LHCN-M2 (cell line): ENCODE measurements at places on chromosomes 11 and 22. TPM values are rescaled to one million over a fixed set of nuclear protein-coding genes. Genes with fewer than 3 reads are reported as not detected.

DNA sequence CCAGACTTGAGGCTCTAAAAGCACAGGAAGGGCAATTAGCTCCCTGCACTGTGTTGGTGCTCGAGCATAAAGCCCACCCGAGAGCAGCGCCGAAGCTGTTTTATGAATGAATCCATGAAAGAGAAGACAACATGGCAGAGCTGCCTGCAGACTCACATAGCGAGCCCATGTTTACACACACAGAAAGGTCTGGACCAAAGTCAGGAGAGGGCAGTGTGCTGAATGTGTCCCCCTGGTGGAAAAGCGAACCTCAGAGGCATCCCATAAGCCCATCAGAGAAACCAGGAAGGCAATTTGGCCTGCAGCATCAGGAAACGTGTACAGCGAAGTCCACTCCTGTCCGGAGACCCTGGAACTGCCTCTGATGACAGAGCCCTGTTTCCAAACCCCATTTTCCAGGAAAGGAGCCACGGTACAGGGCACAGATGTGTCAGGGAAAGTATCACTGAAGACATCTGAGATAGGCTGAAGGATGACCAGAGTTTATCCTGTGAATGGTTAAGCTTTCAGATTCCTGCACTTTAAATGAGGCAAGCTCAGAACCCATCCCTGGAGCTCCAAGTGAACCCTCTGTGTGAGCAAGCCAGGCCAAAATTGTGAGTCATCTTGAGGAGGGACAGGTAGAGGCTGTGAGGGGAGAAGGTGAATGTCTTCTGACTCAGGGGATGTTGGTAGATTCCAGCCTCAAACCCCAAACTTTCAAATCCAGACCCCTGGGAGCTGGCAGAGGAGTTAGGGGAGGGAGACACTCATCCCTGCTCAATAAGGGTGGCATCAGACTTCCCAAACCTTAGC lies 36.9 kb downstream of the CHRDL2 start:
- DNase-seq = no peak

DNA sequence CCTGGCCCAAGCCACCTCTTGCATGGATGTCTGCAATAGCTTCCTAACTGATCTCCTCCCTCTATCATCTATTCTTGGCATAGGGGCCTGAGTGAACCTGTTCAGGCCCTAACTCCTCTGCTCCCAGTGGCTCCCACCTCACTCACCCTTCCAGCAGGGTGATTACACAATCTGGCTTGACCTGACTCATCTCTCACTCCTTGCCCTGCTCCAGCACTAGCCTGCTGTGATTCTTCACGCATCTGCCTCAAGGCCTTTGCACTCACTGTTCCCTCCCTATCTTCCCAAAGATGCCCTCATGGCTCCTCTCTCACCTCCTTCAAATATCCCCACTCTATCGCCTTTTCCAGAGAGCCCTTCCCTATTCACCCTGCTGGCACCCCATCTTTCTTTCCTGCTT lies 10.5 kb downstream of the SCN4B start:
- DNase-seq = no peak

The UCP3 gene
- 0.71 and 1.1 TPM in 2 replicates for total RNA-seq

The OR51E2 gene
- total RNA-seq = not detected in 2 replicates

The GPR83 gene
- total RNA-seq = not detected in 2 replicates

DNA sequence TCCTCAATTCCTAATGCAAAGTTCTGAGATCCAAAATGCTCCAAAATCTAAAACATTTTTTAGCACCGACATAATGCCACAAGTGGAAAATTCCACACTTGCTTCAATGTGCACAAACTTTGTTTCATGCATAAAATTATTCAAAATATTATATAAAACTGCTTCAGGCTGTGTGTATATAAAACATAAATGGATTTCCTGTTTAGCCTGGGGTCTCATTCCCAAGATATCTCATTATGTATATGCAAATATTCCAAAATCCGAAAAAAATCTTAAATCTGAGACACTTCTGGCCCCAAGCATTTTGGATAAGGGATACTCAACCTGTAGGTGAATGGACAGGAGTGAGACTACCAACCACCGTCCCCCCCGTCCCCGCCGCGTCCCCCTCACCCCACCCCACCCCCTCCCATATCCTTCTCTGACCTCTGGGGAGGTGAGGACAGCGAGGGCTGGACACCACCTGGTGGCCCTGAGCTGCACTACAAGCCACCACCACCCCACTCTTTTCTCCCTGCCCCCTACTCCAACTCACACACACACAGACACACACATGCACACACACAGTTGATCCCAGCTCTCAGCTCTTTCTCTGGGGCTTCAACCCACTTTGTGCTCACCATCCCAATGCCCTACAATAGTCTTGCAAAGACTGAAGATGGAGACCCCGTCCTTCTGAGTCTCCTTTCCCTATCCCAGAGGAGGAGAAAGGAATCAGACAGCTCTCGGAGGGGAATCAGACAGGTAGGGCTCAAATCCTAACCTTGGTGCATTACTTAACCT lies 101.0 kb downstream of the PDE2A start:
- peak; percentile 29 for DNase-seq

DNA sequence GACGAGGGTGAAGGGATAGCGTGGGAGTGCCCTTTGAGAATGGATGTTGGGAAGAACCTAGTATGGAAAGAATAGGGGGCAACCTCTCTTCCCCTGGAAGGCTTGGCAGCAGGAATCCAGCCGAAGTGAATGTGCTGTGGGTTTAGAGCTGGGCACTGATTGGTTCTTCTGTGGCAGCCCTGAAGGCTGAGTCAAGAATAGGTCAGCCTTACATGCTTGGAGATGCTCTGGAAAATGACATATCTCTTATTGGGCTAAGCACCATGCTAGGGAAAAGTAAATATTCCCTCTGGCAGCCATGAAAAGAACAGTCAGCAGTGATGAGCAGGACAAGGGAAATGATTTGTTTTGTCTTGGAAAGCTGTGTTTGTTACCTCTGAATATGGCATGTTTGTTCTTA lies 149.5 kb downstream of the COMMD9 start:
- peak; percentile 26 for DNase-seq

DNA sequence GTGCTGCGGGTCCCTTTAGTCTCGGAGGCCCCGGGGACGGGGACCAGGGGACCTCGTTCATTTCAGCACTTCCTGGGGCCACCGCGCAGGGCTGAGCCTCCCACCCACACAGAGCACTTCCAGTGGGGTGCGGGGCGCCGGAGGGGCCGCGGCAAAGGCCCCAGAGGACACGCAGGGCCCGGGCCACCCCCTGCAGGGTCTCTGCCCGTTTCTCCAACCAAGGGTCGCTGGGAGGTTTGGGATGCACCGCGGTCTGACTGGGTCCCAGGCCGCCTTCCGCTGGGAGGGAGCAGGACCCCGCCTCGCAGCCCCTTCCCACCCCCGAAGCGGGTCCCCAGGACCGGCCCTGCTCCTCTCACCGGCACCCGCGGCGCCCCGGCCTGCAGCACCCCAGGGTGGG lies 37.5 kb downstream of the TOLLIP start:
- no peak for DNase-seq

The ADORA2A gene
- total RNA-seq = 0.06 and 0.92 TPM in 2 replicates

The SLC6A5 gene
- total RNA-seq = not detected in 2 replicates

- no peak for DNase-seq
These were observed 1.5 kb upstream of the CCKBR start for GRCh38 chr11:6258141-6258540.

The CERK gene
- total RNA-seq = 70.0 and 82.8 TPM in 2 replicates

The TLCD5 gene
- total RNA-seq = 5.5 and 10.0 TPM in 2 replicates

GRCh38 chr11:8293171-8293570 lies 29.5 kb upstream of the LMO1 start:
- DNase-seq = no peak

GRCh38 chr11:61254403-61255025 lies 13.5 kb downstream of the PGA5 start:
- peak; percentile 56 for DNase-seq

- no peak for DNase-seq
These were observed 6.3 kb upstream of the SYCE3 start for GRCh38 chr22:50569041-50569459.

DNA sequence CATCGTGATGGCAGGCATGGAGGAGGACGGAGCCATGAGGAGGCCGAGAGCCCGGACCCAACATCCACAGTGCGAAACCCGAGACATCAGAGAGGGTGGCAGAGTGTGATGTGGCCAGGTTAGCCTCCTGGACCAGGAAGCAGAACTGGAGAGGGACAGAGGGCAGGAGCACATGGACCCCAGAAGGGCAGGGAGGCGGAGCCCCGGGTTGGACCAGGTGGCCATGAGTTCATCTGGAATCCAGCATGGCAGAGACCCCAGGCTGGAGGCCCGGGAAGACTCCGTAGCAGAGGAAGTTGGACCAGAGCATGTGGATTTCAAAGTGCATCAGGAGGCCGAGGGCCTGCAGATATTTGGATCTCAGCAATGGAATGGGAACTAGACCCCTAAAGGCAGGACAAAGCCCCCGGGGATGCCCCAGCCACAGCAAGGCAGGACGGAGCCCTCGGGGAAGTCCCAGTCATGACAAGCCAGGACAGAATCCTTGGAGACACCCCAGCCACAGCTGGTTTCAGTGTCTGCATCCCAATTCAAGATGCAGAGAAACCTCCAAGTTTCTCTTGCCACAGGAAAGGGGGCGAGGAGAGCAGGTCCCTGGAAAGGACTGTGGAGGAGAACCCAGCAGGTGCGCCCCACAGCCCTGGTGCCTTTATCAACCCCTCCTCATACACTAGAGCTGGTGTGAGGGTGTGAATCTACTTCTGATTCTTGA lies 1393.4 kb downstream of the BRD1 start:
- DNase-seq = no peak

- peak; percentile 80 for DNase-seq
These were observed 36.1 kb upstream of the AMOTL1 start for GRCh38 chr11:94731880-94732601.

The SLN gene
- total RNA-seq = not detected in 2 replicates

The SLC22A25 gene
- total RNA-seq = not detected in 2 replicates

DNA sequence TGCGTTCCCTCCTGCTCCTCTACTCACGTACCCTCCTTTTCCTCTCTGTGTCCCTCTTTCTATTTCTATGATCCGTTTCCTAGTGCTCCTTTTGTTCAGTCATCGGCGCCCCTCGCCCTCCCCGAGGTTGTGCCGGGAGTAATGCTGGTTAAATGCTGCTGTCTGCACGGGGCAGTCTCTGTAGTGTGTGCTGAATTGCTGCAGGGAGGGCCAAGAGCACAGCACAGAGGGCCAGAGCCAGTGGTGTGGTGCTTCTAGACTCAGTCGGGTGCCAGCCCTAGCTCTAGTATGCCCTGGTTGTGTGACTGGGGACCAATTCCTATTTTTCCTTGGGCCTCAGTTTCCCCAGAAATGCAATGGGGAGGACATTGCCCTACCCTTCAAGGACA lies 98.3 kb downstream of the PKNOX2 start:
- DNase-seq = no peak

The APOL5 gene
- total RNA-seq = not detected in 2 replicates

The THYN1 gene
- 48.4 and 52.4 TPM in 2 replicates for total RNA-seq

DNA sequence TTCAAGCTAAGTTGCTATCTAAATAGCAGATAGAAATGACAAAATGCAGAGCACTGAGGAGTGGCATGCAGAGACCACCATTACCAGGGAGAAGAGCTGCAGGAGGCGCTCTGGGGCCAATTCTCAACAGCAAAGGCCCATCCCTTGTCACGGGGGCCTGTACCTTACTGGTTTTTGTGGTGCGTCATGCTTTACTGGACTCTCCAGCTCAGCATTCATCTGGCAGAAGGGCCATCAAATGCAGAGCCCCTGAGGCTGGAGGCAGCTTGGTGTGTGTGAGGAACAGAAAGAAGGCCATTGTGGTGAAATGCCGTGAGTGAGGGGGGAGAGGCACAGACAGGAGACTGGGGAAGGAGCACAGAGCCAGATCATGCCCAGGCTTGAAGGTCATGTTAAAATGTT lies 56.5 kb upstream of the NAV2 start:
- DNase-seq = no peak

The CSNK2A3 gene
- total RNA-seq = 1.5 and 2.0 TPM in 2 replicates

- DNase-seq = no peak
These were observed 26.2 kb downstream of the MTMR2 start for GRCh38 chr11:95897731-95898130.

The DAGLA gene
- total RNA-seq = 3.8 and 4.0 TPM in 2 replicates

The ADSL gene
- 180 and 210 TPM in 2 replicates for total RNA-seq

GRCh38 chr11:132263241-132263640 lies 892.8 kb downstream of the NTM start:
- no peak for DNase-seq

DNA sequence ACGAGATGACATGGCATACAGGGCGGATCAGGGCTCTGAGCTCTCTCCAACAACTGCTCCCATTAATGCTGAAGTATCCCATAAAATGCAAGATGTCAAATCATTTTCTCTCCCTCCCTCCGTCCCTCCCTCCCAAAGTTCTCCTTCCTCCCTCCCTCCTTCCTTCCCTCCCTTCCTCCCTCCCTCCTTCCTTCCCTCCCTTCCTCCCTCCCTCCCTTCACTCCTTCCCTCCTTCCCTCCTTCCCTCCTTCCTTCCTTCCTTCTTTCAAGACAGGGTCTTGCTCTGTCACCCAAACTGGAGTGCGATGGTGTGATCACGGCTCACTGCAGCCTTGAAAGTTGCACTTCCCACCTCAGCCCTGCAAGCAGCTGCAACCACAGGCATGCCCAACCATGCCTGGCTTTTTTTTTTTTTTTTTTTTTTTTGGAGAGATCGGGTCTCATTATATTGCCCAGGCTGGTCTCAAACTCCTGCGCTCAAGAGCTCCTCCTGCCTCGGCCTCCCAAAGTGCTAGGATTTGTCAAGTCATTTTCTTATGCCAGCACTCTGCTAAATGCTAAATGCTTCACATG lies 38.2 kb downstream of the TXN2 start:
- DNase-seq = peak; percentile 78

The IL18 gene
- total RNA-seq = 0.23 and 1.2 TPM in 2 replicates

- DNase-seq = no peak
These were observed 88.1 kb downstream of the GALNT18 start for GRCh38 chr11:11533751-11534150.

The ANKK1 gene
- total RNA-seq = not detected in 2 replicates

DNA sequence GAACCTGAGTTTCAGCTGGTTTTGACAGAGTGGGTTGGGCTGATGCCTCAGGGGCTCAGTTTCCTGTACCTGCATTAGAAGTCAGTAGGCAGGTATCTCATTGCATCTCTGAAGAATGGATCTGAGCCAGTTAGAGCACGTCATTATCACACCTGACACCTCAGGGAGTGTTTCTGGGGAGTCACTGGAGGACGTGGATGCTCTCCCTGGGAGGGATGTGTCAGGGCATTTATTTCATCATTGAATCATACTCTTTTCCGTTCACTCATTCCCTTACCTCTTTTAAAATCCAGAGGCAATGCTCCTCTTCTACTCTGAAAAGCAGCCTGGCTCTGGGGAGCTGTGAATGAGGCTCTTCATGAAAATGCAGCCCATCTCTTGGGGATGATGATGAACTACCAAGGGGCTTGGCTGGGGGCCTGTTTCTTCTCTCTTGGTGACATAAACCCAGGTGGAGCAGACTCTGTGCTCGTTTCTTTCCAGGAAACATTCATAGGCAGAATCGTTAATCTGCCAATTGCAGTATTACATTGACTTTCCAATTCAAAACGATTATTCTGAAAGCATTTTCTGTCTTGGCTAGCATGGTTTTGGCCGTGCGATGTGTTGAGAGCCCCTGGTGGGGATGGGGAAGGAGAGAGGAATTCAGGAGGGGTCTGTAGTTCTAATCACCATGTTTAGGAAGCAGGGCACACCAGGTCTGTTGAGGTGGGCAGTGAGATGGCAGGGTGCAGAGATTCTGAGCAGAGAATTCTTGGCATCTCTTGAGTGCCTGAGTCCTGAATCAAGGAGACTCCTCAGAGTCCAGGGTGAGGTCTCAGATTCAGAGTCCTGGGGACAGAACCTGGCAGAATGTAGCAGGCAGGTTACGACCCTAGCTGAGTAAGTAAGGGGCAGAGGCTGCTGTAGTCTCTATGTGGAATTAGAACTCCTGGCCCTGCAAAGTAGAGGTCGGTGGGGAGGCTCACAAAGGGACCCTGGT lies 12.6 kb downstream of the PARVA start:
- no peak for DNase-seq
